ENCODE measurements at places on chromosomes 5 and 9. TPM values are rescaled to one million over a fixed set of nuclear protein-coding genes. Genes with fewer than 3 reads are reported as not detected.

The PCDHB5 gene
- not detected for total RNA-seq

GRCh38 chr5:177334155-177334551 lies 17.3 kb downstream of the LMAN2 start:
- H3K4me3 ChIP-seq, result no peak overlapping the region
- H3K27me3 ChIP-seq, result no peaks in the 10 kb centered on the region
- no peak overlapping the region for H3K27ac ChIP-seq
- H3K36me3 ChIP-seq, result peaks cover 66% of the 10 kb centered on the region
- no peak for DNase-seq
- H3K4me1 ChIP-seq, result peaks cover 96% of the 10 kb centered on the region

GRCh38 chr9:135022191-135022870 lies 65.1 kb upstream of the OLFM1 start:
- H3K27ac ChIP-seq, result no peak overlapping the region
- DNase-seq, result no peak
- H3K4me1 ChIP-seq, result no peaks in the 10 kb centered on the region
- H3K27me3 ChIP-seq, result no peaks in the 10 kb centered on the region

GRCh38 chr5:16937503-16938161 lies 1.5 kb upstream of the MYO10 start:
- H3K27me3 ChIP-seq, result peaks cover 18% of the 10 kb centered on the region
- H3K36me3 ChIP-seq, result no peaks in the 10 kb centered on the region
- no peak overlapping the region for H3K27ac ChIP-seq
- DNase-seq, result no peak

The PRR16 gene
- not detected for total RNA-seq

- H3K4me1 ChIP-seq, result peaks cover 23% of the 10 kb centered on the region
- H3K27me3 ChIP-seq, result peaks cover 65% of the 10 kb centered on the region
- no peaks in the 10 kb centered on the region for H3K36me3 ChIP-seq
Measured at GRCh38 chr9:22008384-22008716, 755 bp downstream of the CDKN2B start.

DNA sequence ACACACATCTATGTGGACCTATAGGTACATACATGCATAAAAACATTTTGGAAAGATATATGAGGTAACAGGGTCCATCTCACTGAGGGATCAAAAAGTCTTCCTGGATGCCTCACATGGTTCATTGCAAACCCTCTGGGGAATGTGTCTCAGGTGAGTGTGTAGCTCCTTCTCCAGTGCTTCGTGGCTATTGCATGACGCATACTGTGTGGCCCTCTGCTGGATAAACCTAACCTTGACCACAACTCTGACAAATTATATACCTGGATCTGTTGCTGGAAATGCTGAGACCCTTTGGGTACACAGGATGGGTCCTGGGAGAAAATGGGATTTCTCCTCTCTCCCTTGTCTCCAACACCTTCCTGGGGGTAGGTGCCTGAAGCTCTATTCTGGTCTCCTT lies 91.9 kb downstream of the JAKMIP2 start:
- no peaks in the 10 kb centered on the region for H3K36me3 ChIP-seq
- H3K4me3 ChIP-seq, result no peak overlapping the region
- no peak overlapping the region for H3K27ac ChIP-seq
- DNase-seq, result no peak
- no peaks in the 10 kb centered on the region for H3K27me3 ChIP-seq

The TIMD4 gene
- total RNA-seq, result 2.6 TPM

GRCh38 chr5:105816961-105817360 lies 1853.8 kb downstream of the EFNA5 start:
- no peak overlapping the region for H3K4me3 ChIP-seq
- no peaks in the 10 kb centered on the region for H3K36me3 ChIP-seq
- no peak overlapping the region for H3K27ac ChIP-seq
- no peaks in the 10 kb centered on the region for H3K27me3 ChIP-seq
- DNase-seq, result no peak
- H3K4me1 ChIP-seq, result no peaks in the 10 kb centered on the region

The PTPA gene
- 63.2 TPM for total RNA-seq

DNA sequence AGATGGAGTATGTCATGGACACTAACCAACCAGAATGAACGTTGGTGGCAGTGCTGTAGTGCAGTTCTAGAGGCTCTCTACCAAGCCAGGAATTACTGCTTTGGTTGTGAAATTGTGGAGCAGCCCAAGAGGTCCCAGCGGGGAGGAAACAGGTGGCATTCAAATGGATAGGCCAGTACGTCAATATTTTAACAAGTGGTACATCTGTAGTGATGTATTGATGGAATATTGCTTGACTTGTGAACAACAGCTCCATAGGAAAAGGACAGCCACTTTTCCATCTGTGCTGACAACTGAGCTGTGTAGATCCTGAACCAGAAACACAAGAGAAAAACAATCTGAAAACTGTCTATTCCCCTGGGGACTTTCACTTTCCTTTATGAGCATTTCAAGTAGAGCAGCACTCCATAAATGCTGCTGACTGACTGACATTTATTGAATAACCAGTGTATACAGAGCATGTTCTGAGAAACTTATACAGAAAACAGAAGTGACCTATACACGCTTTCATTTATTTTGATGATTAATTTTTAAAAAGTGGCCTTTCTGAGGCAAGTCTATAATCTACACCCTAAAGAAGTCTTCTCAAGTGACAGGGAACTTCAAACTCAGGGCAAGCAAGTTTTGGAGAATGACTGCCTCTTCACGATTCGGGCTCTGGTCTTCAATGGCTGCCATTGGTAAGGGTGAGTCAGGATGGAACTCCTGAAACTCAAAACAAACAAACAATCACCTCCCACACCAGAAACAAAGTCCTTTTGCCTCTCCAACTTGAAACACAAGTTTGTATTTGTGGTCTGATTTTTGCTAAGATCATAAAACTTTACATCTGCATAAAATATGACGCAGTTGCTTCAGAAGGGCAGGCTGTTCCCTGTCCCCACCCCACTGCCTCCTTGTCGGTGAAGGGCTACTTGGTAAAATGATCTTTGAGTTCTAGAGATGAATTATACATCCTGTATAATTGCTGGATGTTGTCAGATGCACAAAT lies 362.4 kb downstream of the NDUFS4 start:
- H3K4me1 ChIP-seq, result no peaks in the 10 kb centered on the region
- H3K27ac ChIP-seq, result no peak overlapping the region
- no peak overlapping the region for H3K4me3 ChIP-seq
- no peak for DNase-seq
- no peaks in the 10 kb centered on the region for H3K36me3 ChIP-seq

DNA sequence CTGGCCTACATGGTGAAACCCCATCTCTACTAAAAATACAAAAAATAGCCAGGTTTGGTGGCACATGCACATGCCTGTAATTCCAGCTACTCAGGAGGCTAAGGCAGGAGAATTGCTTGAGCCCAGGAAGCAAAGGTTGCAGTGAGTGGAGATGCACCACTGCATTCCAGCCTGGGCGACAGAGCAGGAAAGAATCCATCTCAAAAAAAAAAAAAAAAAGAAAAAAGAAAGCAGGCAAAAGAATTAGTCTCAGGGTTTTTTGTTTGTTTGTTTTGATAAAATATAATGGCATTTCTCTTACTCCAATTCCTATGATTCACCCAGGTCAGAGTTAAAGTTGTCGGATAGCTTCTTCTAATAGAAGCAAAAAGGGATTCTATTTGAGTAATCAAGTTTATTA lies 67.0 kb upstream of the ATG10 start:
- no peak overlapping the region for H3K27ac ChIP-seq
- H3K36me3 ChIP-seq, result no peaks in the 10 kb centered on the region
- no peaks in the 10 kb centered on the region for H3K27me3 ChIP-seq
- H3K4me1 ChIP-seq, result no peaks in the 10 kb centered on the region

The SPINK4 gene
- not detected for total RNA-seq

- no peak for DNase-seq
- H3K4me1 ChIP-seq, result peaks cover 22% of the 10 kb centered on the region
- H3K27ac ChIP-seq, result peak overlapping the region; percentile 93
Measured at GRCh38 chr9:127735530-127736185, 564 bp upstream of the TOR2A start.

DNA sequence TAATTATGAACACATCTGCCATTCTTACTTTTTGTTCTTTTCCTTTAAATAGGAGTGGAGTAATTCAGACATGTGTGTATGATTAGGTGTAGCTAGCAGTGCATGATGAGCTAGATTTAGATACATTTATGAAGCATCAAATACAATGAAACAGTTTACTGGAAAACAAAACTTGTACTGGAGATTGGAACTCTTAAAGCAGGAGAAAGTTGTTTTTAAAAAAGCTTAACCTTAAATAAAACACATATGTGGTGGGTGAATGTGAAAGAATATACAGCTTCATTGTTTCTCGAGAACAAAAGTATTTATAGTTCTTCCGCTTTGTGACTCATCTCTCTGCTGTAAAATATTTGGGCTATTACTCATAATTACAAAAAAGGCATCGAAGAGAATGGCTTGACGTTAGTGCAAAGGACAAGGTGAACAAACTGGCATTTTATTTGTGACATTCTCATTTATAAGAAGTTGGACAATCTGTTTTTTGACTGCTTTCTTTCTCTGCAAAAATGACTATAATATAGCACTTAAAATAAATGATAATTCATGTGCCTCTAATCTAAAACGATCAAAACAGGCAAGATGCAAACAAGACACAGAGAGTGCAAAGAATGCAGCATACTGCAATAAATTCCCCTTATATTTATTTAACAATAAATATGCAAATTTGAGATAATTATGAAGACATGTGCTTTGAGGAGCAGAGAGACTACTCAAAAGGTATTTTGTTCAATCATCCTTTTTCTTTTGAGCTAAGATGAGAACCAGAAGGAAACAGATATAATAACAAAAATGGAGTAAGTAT lies 478.8 kb downstream of the CETN3 start:
- H3K27me3 ChIP-seq, result no peaks in the 10 kb centered on the region
- no peaks in the 10 kb centered on the region for H3K36me3 ChIP-seq
- H3K4me3 ChIP-seq, result no peak overlapping the region
- no peak overlapping the region for H3K27ac ChIP-seq

GRCh38 chr9:18747595-18747994 lies 273.6 kb downstream of the ADAMTSL1 start:
- H3K27me3 ChIP-seq, result no peaks in the 10 kb centered on the region
- no peaks in the 10 kb centered on the region for H3K4me1 ChIP-seq
- no peak for DNase-seq
- H3K27ac ChIP-seq, result no peak overlapping the region

DNA sequence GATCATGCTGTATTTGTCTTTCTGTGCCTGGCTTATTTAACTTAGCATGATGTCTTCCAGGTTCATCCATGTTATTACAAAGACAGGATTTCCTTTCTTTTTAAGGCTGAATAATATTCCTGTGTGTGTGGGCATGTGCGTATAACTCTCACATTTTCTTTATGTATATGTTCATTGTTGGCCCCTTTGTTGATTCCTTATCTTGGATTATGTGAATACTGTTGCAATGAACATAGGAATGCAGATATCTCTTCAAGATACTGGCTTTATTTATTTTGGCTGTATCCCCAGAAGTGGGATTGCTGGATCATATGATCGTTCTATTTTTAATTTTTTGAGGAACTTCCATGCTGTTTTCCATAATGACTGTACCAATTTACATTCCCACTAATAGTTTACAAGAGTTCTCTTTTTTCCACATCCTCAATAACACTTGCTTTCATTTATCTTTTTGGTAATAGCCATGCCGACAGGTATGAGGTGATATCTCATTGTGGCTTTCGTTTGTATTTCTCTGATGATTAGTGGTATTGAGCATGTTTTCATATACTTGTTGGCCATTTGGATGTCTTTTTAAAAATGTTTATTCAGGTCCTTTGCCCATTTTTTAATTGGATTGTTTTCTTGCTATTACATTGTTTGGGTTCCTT lies 38.0 kb downstream of the CREBRF start:
- no peak overlapping the region for H3K27ac ChIP-seq
- H3K4me1 ChIP-seq, result no peaks in the 10 kb centered on the region
- peaks cover 17% of the 10 kb centered on the region for H3K36me3 ChIP-seq
- H3K4me3 ChIP-seq, result no peak overlapping the region
- no peaks in the 10 kb centered on the region for H3K27me3 ChIP-seq

- no peaks in the 10 kb centered on the region for H3K36me3 ChIP-seq
- DNase-seq, result no peak
- H3K27me3 ChIP-seq, result no peaks in the 10 kb centered on the region
- no peaks in the 10 kb centered on the region for H3K4me1 ChIP-seq
Measured at GRCh38 chr9:75462866-75463265, 374.6 kb downstream of the OSTF1 start.

GRCh38 chr5:111415053-111415452 lies 97.3 kb downstream of the STARD4 start:
- no peak for DNase-seq
- H3K4me3 ChIP-seq, result no peak overlapping the region
- H3K27ac ChIP-seq, result no peak overlapping the region
- no peaks in the 10 kb centered on the region for H3K36me3 ChIP-seq

The SPRY4 gene
- total RNA-seq, result 0.40 TPM

- peaks cover 19% of the 10 kb centered on the region for H3K4me1 ChIP-seq
- H3K36me3 ChIP-seq, result no peaks in the 10 kb centered on the region
- DNase-seq, result no peak
- H3K27ac ChIP-seq, result peak overlapping the region; percentile 92
Measured at GRCh38 chr5:80757290-80757689, 102.5 kb upstream of the DHFR start.

The CFAP157 gene
- not detected for total RNA-seq

- no peak overlapping the region for H3K27ac ChIP-seq
- no peaks in the 10 kb centered on the region for H3K36me3 ChIP-seq
- no peak overlapping the region for H3K4me3 ChIP-seq
- no peak for DNase-seq
- no peaks in the 10 kb centered on the region for H3K4me1 ChIP-seq
- H3K27me3 ChIP-seq, result no peaks in the 10 kb centered on the region
Measured at GRCh38 chr5:154712518-154713437, 42.4 kb upstream of the LARP1 start.

DNA sequence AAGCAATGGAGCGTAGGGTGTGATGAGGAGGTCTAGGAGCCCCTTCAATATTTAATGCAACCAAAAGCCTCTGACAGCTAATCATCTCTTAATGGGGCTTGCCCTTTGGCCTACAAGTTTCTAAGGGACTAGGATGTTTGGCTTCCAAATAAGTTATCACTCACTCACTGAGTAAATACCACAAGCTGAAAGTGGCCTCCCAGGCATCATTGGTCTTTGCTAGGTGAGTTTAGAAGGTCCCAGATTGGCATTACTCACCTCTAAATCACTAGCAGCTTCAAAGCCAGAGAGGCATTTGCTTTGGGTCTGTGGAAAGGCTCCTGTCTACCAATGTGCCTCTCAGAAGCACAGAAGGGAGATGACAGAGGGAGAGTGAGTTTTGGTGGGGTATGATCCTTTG lies 344.2 kb downstream of the NTRK2 start:
- H3K27ac ChIP-seq, result no peak overlapping the region
- no peaks in the 10 kb centered on the region for H3K36me3 ChIP-seq
- no peak overlapping the region for H3K4me3 ChIP-seq
- H3K4me1 ChIP-seq, result no peaks in the 10 kb centered on the region
- DNase-seq, result no peak

The C5orf58 gene
- total RNA-seq, result not detected

- no peaks in the 10 kb centered on the region for H3K4me1 ChIP-seq
- no peaks in the 10 kb centered on the region for H3K36me3 ChIP-seq
- DNase-seq, result no peak
- no peak overlapping the region for H3K4me3 ChIP-seq
- H3K27me3 ChIP-seq, result no peaks in the 10 kb centered on the region
Measured at GRCh38 chr5:116415182-116415581, 159.4 kb downstream of the SEMA6A start.

All from natural killer cell (primary cell).